Urothelium cell line (cell line): ENCODE measurements at places on chromosomes 7 and 10.

GRCh38 chr7:64889686-64890162, 13.3 kb upstream of the ZNF273 start:
- DNase-seq = no peak

DNA sequence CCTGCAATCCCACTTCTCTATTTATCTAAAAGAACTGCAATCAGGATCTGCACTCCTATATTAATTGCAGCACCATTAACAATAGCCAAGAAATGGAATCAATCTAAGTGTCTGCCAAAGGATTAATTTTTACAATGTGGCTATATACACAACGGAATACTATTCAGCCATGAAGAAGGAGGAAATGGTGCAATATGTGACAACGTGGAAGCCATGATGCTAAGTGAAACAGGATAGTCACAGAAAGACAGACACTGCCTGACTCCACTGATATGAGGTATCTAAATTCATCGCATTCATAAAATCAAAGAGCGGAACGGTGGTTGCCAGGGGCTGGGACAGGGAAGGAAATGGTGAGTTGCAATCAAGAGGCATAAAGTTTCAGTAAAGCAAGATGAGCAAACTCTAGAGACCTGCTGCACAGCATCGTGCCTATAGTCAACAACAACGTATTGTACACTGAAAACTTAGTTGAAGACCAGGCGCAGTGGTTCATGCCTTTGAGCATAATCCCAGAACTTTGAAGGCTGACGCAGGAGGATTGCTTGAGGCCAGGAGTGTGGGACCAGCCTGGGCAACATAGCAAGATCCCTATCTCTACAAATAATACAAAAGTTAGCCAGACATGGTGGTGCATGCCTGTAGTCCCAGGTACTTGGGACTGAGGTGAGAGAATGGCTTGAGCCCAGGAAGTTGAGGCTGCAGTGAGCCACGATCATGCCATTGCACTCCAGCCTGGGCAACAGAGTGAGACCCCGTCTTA, 76.3 kb downstream of the FGFR2 start:
- no peak for DNase-seq

GRCh38 chr7:111763221-111763801, 201.0 kb upstream of the IMMP2L start:
- peak; percentile 60 for DNase-seq

- DNase-seq = peak; percentile 34
Observed at GRCh38 chr7:80218723-80219122, 84.1 kb downstream of the GNAI1 start.

- no peak for DNase-seq
Observed at GRCh38 chr7:115971506-115971905, 59.1 kb downstream of the TFEC start.

DNA sequence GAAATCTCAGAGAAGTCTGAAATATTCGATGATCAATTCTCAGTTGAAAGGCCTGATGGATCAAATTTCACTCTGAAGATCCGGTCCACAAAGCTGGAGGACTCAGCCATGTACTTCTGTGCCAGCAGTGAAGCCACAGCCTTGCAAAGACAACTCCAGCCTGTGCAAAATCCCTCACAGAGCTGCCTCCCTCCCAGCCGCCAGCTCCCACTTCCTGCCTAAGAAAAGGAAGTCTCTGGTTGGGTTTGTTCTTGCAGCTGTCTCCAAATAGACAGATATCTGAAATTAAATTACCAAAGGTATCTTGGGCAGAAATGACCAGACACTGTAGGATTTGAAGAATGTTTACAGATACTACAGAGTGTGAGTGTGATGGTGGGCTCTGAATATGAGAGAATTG, 43.4 kb upstream of the PRSS58 start:
- no peak for DNase-seq

DNA sequence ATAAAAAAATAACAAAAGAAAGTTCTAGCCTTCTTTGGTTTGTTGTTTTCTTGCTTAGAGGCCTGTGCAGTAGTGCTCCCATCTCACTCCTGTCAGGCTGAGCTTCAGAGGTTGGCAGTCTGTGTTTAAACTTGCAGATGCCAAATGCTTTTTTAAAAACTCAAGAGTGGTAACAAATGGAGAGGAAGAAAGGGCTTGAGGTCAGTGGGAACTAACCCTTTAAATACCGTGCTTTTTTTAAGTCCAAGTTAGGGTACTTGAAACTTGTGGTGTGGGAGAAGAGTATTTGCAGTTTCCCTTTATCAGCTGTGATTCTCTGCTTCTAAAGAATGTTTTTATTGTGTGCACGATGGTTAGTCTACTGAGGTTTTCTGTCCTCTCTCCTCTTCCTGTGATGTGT, 29.4 kb downstream of the ZRANB1 start:
- DNase-seq = no peak

DNA sequence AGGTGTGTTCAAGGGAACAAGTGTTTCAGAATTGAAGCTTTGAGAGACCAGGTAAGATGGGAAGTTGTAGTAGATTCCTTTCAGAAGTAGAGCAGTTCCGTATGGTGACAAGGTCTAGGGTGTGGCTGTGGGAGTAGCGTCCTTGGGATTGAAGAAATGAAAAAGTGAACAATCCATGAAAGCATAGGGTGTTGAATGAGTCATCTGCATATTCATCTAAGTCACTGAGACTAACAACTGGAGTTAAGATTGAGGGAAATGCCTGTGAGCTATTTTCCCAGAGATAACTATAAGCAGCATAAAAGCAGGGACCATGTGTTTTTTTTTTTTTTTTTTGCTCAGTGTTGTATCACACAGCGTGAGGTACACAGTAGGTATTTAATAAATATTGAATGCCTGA, 134.8 kb downstream of the PHTF2 start:
- peak; percentile 7 for DNase-seq

DNA sequence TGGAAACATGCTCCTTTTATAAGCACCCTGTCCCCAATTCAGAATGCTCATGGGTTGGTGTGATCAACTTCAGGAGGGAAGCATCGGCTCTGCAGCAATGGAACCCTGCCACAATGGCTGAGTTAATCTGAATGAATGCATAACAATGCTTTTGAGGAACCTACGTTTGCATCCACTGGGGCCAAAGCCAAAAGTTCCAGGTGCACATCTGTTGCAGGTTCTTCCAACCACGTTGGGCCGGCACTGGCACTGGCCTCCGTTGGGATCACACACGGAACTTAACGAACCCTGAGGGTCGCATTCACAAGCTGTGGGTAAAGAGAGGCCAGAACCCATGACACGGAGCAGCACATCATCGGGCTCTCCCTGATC, 43.4 kb downstream of the LAMB1 start:
- DNase-seq = no peak

- no peak for DNase-seq
Observed at GRCh38 chr7:75977743-75978142, 16.7 kb downstream of the TMEM120A start.

GRCh38 chr7:143518521-143518920, 40.8 kb downstream of the TAS2R41 start:
- DNase-seq = no peak

- DNase-seq = no peak
Observed at GRCh38 chr7:141356161-141356560, 195.0 kb upstream of the AGK start.

GRCh38 chr7:70694434-70694970, 437.4 kb upstream of the GALNT17 start:
- peak; percentile 56 for DNase-seq

DNA sequence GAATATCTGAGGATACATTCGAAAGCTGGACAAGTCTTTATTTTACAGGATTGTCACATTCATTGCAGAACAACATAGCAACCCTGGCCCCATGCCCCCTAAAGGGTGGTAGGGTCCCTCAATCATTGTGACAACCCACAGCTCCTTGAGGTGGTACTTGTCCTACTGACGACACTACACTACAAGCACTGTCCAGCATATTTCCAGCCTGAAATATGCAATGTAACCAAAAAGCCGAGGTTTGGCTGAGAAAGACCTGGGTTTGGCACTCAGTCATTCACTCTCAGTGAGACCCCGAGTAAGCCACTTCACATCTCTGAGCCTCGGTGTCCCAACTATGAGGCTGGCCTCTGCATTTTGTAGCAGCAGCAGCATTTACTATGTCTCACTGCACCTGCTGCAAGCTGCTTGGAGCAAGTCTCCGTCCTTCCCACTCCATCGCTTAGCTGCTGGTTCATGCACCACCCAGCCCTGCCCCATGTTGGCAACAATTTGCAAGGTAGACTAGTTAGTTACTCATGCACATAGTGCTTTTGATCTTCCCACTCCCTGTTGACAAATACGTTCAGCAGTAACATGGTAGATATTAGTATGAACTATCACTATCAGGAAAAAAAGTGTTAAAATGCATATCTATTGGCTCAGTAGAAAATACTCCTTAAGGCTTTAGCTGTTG, 43.6 kb upstream of the TNPO3 start:
- DNase-seq = no peak

DNA sequence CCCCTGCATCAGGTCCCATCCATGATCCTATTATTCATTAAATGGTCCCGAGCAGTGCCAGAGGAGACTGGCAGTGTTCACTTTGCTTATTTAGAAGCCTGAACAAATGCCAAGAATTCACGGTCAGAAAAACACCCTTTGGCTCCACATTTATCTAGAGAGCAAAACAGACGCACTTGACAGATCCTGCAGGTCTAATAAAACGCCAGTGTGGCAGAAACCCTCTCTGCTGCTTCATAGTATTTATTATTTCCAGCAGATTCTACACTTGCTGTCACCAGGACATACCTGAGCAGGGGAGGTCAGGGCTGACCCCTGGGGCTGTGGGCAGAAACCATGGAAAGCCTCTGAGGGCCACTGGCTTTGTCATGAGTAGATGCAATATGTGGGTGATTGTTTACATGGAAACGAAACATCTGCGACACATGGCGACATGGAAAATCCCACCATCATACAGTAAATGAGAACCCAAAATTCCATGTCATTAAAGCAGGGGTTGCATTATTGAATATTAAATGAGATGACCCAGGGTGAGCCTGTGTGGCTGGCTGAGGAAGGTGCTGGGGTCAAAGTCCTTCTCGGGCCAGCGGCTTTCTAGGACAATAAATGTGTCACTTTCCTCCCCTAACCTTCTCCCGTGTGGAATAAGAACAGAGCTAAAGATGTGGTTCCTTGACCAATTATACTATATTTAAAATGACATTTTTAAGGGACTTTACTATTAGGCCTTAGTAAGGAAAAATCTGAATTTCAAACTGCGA, 205.9 kb upstream of the SVIL start:
- no peak for DNase-seq

DNA sequence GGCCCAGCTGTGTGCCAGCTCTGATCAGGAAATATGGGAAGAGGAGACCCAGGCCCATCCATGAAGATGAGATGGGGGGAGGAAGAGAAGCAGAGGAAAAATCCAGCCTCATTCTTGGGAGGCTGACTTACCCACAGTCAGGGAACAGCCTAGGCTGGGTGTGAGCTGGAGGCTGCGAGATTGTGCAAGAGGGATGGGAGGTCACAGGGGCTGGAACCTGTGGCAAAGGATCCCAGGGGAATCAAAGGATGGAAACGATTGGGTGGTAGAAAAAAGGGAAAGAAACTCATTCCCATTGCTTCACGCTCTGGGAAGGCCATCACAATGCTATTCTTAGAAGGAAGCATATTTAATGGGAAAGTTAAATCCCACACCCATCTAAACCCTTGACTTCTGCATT, 26.7 kb upstream of the CRHR2 start:
- DNase-seq = no peak

DNA sequence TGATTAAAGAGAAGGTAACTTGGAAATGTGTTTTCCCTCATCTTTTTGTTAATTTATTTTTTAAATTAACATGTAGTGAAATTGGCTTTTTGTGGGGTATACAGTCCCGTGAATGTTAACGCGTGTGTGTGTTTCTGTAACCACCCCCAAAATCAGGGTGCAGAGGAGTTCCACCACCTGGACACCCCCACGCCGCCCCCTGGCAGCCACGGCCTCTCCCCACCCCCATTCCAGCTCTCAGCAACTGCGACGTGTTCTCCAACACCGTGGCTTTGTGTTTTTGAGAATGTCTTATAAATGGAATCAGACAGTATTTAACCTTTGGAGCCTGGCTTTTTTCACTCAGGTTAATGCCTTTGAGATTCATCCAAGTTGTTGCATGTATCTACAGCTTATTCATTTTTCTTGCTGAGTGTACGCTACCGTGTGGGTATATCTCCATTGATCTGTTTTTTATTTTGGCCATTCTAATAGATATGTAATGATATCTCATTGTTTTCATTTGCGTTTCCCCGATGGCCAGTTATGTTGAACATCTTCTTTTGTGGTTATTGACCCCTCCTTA, 218.8 kb downstream of the EBF3 start:
- no peak for DNase-seq

- DNase-seq = no peak
Observed at GRCh38 chr7:28130277-28130676, 50.3 kb downstream of the JAZF1 start.

- DNase-seq = peak; percentile 80
Observed at GRCh38 chr10:69567920-69568319, 5.3 kb downstream of the NEUROG3 start.

DNA sequence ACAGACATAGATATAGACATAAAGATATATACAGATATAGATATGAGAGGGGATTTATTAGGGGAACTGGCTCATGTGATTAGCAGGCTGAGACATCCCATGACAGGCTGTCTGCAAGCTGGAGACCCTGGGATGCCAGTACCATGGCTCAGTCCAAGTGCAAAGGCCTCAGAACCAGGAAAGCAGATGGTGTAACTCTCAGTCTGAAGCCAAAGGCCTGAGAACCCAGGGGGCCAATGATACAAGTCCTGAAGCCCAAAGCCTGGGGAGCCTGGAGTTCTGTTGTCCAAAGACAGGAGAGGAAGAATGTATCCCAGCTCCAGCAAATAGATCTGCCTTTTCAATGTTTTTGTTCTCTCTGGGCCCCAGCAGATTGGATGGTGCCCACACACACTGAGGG, 5.5 kb downstream of the NCOA4 start:
- DNase-seq = no peak

DNA sequence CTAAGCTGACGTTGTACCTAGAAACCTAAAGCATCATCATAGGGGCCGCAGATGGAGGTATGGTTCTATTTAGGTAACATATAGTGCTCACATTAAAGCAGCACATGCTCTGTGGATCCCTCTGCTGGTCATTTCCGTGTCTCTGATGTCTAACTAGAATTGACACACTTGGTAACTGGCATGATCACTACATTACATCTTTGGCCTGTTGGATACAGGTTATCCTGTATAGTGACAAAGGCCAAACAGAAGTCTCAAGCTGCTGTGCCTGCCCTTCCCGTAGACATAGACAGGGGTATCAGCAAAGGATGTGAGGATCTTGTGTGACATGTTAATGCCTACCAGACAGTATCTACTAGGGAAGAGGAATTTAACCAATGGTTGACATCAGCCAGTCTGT, 51.2 kb downstream of the KIF5B start:
- DNase-seq = peak; percentile 18

- peak; percentile 71 for DNase-seq
Observed at GRCh38 chr7:74083928-74084721, 521 bp downstream of the LIMK1 start.
